ENCODE measurements at places on chromosomes 6 and 20.

DNA sequence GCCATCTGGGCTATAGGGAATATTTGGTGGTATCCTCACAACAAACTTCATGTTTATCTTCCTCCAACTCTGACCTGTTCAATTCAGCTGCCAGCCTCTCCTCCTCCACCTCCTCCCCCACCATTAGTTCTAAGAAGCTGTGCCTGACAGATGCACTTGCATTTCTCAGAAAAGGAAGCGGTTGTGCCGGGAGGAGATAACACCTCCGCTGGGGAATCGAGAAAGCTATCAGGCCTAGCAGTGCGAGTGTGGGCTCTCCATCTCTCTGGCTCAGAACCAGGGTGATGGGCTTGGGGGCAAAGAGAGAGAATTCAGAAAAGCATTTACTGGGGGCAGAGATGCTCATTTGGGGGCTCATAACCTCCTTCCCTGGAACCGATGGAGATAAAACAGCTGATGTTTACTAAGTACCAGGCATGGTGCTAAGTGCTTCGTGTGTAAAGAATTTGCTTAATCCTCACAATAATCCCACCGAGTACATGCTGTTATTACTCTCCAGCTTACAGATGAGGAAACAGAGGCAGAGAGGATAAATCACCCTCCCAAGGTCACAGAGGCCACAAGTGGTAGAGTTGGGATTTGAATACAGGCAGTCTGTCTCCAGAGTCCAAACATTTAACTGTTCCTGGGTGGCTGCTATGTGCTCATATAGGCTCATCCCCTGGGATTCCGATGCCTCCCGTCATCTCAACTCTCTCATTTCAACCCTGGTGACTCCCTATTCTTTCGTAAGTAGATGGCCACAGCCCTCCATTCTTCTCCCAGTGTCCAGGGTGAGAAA is 38.3 kb downstream of the COX4I2 start:
- DNase-seq: no peak

DNA sequence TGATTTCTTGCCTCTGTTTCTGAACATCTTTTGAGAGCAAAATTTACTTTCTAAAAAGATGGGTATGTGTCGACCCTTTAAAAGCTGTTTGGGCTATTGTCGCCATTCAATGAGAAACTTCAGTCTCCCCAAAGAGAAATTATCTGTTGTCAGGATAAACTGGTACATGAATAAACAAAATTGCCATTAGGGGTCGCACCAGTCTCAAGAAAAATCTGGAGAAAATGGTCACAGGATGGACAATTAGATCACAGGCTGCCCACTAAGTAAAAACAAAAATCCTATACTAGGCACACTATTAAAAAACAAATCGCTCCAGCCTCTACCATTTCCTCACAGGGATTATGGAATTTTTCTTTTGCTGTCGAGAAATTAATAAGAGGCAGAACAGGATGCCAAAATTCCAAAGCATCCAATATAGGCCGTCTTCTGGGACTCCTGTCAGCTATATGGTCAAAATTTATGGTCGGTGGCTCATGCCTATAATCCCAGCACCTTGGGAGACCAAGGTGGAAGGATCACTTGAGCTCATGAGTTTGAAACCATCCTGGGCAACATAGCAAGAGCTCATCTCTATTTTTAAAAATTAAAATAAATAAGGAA is 5.5 kb upstream of the HLA-E start:
- peak; percentile 5 for DNase-seq

DNA sequence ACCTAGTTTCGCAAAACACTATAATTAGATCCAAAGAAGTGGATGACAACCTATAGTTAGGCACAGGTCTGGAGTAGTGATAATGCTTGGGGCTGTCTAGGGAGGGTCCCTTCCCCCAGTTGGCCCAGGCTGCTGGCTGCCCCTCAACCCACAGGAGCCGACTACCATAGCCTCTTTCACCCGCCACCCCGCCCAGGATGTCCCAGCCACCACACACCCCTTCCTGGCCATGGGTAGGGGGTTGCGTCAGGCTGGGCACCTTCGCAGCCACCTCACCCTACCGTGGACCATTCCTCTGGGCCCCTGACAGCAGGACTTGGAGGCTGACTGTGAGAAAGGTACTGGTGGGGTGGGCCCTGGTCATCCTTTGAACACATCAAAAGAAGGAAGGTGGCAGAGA is 8.5 kb downstream of the TFEB start:
- DNase-seq: no peak

- no peak for DNase-seq
Observed at GRCh38 chr20:60812561-60812960, 439.5 kb upstream of the CDH4 start.

GRCh38 chr6:51528556-51528955 is 558.9 kb downstream of the PKHD1 start:
- no peak for DNase-seq

DNA sequence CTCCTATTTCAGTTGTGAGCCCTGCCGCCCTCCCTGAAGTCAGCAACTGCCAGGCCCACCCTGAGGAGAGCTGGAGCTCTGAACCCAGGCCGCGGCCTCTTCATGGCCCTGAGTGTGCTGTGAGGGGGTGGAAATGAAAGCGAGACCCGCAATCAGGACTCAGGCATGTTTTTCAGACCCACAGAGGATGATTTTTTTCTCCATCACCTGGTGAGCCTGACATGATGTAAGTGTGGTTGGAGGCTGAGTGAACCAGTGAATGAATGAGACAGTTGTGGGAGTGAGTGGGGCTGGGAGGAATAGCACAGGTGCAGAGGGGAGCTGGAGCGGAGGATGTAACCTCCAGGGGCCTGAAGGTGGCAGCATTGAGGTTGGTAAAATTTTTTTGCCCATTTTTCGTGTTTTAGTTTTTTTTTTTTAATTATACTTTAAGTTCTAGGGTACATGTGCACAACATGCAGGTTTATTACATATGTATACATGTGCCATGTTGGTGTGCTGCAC is 18.3 kb downstream of the RAET1L start:
- DNase-seq: no peak

DNA sequence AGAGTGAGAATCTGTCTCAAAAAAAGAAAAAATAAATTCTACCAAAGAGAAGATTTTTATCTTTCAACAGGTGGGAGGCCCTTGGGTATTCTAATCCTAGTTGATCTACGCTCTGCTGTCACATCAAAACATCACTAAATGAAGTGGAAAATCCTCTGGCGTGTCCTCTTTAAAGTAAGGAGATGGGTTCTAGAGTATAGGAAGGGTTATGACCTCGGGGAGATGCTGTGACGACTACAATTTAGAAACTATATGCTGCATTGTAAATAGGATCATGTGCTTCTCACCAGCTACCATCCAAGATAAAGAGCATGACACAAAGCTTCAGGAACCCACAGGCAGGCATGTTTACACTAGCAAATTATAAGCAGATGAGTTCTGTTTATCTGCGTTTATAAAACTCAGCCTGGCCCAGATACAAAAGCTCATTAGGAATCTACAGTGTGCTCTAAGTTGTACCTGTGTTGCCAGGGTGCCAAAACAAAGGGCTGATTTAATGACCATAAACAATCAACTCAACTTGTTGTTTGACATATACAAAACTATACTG is 197.1 kb upstream of the PLN start:
- peak; percentile 19 for DNase-seq

- DNase-seq: no peak
Observed at GRCh38 chr6:163530406-163530805, 115.9 kb downstream of the QKI start.

DNA sequence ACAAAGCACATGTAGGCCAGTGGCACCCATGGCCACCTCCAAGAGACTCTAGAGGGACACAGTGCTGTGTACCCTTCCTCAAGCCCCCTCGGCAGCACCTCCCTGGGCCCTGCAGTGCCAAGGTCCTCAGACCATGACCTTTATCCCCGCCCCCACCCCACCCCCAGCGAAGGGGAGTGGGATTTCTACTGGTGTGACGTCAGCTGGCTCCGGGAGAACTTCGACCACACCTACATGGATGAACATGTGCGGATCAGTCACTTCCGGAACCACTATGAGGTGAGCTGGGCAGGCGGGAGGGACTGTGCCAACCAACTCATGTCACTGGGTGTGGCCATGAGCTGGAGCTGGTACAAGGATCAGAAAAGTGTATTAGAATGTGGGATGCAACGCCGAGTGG is 38.0 kb downstream of the TTLL9 start:
- no peak for DNase-seq

DNA sequence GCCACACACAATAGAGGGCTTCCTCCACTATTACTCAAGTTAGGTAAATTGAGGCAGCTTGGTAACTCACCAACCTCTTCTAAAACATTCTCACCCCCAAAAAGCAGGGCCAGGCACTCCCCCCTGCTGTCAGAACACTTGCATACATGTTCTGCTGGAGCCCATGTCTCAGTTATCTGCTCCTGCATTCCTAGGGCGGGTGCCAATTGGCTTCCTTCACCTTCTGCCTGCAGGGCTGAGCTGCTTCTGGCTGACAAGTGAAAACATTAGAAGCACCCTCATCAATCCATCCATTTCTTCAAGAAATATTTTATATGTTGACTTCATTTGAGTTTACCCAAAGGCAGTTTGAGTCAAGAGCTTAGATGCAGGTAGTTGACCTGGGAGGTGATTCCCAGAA is 4.5 kb upstream of the ENTPD6 start:
- no peak for DNase-seq

- DNase-seq: no peak
Observed at GRCh38 chr6:113600551-113601339, 256.4 kb upstream of the MARCKS start.

- no peak for DNase-seq
Observed at GRCh38 chr20:62304331-62305148, 1.7 kb downstream of the ADRM1 start.

DNA sequence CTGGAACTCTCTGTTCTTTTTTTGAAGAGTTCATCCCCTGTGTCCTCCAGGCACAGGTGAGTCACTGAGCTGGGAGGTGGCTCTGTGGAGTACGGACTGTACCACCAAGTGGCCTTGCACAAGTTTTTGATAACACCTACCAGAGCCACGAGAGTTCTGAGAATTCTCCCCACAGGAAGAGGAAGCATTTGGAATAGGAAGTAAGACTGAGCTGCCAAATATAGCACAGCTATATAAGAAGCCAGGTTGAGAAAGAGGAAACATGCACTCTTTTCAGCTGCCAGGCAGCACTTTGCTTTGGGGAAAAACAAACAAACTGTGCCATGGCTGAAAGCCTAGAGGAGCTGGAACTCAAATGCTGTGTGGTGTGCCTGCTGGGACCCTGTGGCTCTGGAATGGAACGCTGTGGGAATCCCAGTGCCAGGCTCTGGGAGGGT is 70.8 kb upstream of the RIPOR2 start:
- DNase-seq: peak; percentile 3

Data from NCI-H1417 (cell line).